ENCODE measurements at places on chromosomes 4 and X.
A peak's percentile ranks its signal among the peaks of the same experiment; 100 is the strongest.

GRCh38 chrX:116657071-116657470 is 194.3 kb upstream of the CT83 start:
- no peak for DNase-seq

DNA sequence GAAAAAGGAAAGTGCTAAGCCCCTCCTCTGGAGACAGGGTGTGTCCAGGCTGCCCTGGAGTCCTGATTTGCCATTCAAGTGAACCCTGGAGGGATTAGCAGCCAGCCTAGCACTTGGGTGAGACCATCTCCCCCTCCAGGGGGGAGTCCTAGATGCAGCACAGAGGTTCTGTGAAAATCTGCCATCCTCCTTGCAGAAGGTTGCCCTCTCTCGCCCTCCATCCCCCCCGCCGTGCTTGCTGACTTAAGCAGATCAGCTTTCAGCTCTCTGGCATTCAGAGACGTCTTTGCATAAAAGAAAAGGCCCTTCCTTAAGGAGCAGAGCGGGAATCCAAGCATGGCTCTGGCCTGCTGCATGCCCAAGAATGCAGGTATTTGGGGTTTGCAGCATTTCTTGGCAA is 102.1 kb upstream of the SCML1 start:
- no peak for DNase-seq

- DNase-seq, result no peak
Observed at GRCh38 chr4:84050015-84050414, 449.1 kb downstream of the NKX6-1 start.

DNA sequence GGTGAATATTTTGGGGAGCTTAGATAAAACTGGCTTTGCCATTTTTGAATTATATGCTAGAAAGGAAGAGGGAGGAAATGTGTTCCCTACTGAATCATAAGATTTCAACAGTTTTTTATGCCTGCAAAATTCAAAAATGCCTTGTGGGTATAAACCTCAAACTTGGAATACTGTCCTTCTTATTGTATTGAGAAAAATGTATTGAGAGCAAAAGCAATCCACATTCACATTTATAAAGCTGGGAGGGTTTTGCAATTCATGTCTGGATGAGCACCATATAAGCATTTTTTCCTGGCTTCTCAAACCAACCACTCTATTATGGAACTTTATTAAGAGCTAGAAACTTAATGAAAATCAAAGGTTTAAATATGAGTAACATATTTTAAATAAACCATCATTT is 289.8 kb downstream of the PCDH7 start:
- no peak for DNase-seq

DNA sequence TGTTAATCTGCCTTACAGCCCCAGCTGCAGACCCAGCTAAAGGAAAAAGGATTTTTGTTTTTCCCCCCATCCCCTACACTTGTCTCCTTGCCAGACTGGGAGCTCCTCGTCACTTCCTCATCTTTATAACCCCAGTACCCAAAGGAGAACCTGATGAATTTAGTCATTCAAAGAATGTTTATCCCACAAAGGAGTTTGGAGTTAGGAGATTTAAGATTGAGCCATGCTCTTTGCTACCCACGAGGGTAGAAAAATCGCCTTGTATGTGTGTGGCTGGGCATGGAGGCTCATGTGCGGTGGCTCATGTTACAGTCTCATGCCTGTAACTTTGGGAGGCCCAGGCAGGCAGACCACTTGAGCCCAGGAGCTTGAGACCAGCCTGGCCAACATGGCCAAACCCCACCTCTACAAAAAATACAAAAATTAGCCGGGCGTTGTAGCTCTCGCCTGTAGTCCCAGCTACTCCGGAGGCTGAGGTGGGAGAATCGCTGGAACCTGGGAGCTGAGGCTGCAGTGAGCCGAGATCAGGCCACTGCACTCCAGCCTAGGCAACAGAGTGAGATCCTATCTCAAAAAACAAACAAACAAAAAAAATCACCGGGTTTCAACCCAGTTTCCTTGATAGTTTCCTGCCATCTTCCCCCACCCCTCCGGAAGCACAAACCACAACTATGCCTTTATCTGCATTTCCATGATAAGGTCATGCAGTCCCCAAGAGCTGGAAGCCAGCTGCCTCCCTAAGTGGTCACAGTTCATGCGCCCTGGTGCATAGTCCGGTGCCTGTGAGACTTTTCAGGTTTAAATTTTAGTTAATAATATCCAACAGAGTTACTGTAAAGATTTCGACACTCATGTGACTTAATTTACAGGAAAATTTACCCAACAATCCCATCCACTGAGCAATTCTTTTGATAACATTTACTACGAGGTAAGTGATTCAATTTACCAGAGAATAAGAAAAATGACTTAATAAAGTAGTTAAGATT is 1.5 kb downstream of the CFAP97 start:
- no peak for DNase-seq

DNA sequence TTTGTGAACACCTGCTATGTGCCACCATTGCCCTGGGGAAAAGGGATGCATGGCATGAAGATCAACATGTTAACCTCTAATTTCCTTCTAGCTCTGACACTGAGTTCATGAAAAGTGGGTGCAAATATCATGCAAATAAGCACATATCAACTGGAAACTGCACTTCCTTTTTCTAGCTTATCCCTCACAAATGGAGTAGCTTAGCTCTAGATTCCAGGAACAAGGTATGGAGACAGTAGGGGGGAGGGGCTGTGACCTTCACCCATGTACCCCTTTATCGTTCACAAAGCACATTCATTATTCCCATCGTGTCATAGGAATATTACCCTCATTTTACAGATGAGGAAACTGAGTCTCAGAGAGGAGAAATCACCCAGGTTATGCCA is 37.4 kb downstream of the STARD8 start:
- no peak for DNase-seq

- no peak for DNase-seq
Observed at GRCh38 chrX:538311-538710, 92.3 kb upstream of the SHOX start.

DNA sequence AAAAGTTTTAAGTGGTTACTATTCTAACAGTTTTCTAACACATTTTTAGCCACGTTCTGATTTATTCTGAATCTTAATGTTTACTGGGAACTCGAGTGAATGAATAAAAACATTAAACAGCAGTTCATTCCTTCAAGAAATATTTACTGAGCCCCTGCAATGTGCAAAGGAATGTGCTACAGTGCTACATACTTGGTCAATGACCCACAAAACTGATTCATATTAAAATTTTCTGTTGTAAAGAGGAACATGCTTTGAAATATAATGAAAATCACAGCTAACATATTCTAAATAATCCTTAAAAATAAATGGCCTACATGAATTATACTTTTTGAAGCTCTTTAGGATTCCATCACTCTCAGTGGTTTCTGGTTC is 78.7 kb downstream of the ARAP2 start:
- DNase-seq, result no peak

- DNase-seq, result no peak
Observed at GRCh38 chr4:17013382-17014006, 115.0 kb upstream of the LDB2 start.

DNA sequence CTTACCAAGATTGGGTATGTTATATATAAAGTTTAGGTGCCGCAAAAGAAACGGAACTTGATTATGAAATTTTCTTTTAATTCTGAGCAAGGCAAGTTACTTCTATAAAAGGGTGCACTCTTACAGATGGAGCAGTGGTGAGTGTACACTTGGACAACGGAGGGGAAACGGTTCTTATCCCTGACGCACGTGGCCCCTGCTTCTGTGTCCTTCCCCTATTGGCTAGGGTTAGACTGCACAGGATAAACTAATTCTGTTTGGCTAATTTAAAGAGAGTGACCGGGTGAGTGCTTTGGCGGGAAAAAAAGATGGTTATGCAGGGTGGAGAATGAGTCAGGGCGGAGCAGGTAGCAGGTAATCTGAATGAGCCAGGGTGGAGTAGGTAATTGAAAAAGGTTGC is 149.5 kb downstream of the GC start:
- DNase-seq, result no peak

- no peak for DNase-seq
Observed at GRCh38 chrX:42934020-42934726, 156.2 kb upstream of the PPP1R2C start.

GRCh38 chrX:136768469-136769084 is 12.2 kb downstream of the ARHGEF6 start:
- DNase-seq, result peak; percentile 78

- no peak for DNase-seq
Observed at GRCh38 chr4:8656711-8657380, 64.3 kb downstream of the CPZ start.

- no peak for DNase-seq
Observed at GRCh38 chr4:186844059-186844681, 120.5 kb upstream of the FAT1 start.

- no peak for DNase-seq
Observed at GRCh38 chr4:165874791-165875371, 1.8 kb downstream of the TLL1 start.

DNA sequence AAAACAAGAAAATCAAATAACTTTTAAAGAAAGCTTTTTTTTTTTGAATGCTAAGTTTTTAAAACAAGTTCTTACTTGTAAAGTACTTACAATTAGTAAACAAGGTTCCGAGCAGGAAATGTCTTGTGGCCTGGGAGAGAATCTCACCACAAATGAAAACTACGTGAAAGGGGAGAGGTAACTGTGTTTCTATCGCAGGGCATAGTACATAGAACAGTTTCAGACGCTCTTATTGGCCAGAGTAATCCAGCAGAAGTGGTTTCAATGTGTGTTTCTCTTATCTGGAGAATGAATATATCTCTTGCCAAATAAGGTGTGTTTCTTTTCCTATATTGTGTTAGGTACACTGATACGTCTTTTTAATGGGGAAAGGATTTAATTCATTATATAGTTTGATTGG is at the start of gene PLAC8:
PLAC8 (minus strand) TSS at position 154 of the 400 bp plus-strand sequence. CDS start 6,808 bp downstream, outside the sequence.
- DNase-seq, result no peak

GRCh38 chrX:108126661-108127060 is 35.1 kb downstream of the ATG4A start:
- DNase-seq, result peak; percentile 1

GRCh38 chr4:912548-913279 is 19.4 kb downstream of the GAK start:
- DNase-seq, result no peak

DNA sequence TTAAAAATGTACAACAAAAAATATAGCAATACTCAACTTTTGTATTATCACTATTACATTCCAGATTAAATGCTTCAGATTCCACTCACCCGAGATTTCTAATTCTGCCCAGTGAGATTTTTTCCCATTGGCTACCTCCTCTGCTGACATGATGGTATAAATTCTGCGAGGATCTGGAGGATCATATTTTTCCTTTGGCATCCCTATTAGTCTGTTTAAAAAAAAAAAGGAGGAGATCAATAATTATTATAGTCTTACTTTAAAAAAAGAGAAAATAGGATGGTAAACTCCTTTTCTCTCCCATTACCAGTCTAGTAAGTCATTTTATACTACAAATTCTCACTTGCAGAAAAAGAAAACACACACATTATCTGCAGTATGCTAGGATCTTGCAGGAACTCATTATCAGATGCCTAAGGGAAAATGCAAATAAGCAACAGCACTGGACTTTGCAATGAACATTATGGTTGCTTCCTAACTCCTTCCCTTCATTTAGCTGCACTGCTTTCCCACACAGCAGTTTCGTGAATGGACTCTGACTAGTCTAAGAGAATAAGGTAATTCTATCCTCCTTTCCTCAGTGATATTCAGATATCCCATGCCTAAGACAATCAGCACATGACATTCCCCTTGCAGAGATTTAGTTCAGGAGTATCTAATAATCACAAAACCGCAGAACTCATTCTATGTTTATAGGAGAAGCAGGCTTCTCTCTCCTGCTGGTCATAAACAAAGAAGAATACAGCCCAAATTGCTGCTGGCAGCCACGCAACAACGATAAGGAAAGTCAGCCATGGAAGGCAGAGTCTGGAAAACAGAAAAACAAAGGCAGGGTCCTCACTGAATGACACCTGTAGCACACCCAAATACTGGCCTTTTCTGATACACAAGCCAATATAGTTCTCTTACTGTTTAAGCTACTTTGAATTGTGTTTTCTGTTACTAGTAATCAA is 42.7 kb downstream of the CNOT6L start:
- no peak for DNase-seq

DNA sequence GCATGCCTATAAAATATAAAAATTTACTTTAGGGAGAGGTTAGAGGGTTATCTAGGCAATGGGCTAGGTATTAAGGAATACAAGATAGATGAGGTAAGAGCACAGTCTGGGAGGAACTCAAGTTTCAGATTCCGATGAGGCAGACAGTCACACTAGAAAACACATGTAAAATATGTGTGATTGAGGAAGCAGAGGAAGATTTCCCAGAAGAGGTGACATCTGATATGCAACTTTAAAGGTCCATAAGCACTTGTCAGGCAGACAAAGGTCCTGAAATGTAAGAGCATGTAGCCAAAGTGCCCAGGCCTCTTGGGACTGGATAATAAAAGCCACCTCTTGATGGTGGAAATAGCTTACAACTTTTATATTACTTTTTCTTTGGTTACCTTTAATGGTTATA is 81.1 kb upstream of the AADAT start:
- no peak for DNase-seq

- DNase-seq, result peak; percentile 100
Observed at GRCh38 chr4:1300466-1301455, 11.1 kb downstream of the MAEA start.

DNA sequence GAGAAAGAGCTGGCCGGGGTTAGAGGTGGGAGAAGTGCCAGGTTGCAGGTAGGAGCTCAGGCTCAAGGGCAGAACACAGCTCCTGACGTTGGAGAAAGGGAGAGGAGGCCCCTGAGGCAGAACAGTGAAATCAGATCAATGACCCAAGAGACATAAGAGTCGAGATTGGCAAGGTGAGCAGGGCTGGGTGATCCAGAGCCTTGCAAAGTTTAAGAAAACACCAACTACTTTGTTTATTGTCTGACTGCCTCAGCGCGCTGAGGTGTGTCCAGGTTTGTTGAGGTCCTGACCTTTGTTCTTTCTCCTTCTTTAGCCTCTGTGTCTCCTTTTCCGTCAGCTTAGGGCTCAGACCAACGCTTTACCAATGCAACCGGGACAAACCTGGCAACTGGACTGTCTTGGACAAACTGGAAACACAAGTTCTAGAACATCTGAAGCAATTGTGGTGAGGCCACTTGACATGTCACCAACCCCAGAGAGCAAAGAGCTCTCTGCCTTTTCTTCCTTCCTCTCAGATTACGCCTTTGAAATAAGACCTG is 28.3 kb downstream of the CHRNA9 start:
- no peak for DNase-seq

GRCh38 chr4:83618991-83619645 is 83.2 kb downstream of the GPAT3 start:
- peak; percentile 59 for DNase-seq

GRCh38 chrX:54794028-54794427 is 4.0 kb downstream of the ITIH6 start:
- DNase-seq, result no peak

- DNase-seq, result no peak
Observed at GRCh38 chr4:141914746-141915145, 278.4 kb downstream of the IL15 start.
